ENCODE measurements at places on chromosomes 3 and 15.

DNA sequence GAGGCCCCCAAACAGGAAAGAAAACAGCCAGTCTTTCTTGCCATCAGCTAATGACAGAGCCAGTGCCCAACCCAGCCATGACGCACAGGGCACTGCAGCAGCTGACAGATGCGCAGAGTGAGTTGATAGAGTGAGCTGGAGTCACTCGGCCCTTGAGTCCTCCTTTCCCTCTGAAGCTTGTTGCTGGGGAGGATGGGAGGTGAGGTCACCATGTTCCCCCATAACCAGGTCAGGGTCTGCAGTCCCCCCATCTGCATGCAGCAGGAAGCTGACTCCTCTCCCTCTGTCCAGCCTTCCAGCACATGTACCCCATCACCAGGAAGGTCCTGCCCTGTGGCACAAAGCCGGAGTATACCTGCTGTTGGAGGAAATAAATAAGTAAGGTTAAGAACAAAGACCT, 174.6 kb downstream of the ABHD5 start:
- DNase-seq = no peak

DNA sequence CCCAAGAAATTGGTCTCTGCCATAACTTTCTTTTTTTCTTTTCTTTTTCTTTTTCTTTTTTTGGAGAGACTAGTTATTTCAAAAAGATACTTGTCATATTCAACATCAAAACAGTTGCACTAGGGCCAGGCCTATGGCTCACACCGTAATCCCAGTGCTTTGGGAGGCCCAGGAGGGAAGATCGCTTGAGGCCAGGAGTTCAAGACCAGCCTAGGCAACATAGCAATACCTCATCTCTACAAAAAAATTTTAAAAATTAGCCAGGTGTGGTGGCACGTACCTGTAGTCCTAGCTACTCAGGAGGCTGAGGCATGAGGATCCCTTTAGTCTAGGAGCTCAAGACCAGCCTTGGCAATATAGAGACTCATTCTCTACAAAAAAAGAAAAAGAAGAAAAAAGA, 49.0 kb upstream of the GNB5 start:
- DNase-seq = no peak

- no peak for DNase-seq
Observed at GRCh38 chr3:120604784-120605183, 8.6 kb downstream of the NDUFB4 start.

GRCh38 chr3:179658606-179659005, 5.8 kb downstream of the USP13 start:
- no peak for DNase-seq

- DNase-seq = no peak
Observed at GRCh38 chr15:70477750-70478250, 285.6 kb downstream of the UACA start.

DNA sequence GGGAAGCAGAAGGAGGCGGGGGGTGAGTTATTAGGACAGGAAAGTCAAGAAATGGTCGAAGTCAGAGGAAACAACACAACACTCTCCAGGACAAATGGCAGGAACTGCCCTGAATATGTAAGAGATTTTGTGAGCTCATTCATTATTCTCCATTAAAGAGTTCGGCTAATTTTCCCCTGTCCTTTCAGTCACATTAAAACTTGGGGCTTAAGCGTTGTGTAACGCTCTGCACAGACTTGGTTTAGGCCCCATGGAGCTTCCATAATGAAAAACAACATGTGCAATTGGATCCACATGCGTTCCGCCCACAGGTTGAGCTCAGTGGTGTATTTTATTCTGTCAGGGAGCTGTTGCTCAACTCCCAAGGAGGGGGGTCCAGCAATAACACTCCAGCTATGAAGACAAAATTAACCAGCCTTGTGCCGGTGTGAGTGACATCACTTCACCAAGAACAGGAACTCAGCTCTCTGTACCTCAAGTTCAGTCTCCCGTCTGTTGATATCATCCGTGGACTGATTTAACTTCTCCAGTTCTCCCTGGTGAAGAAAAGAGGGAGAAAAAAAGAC, 2.3 kb downstream of the SH3BP5 start:
- no peak for DNase-seq

- DNase-seq = no peak
Observed at GRCh38 chr15:73330206-73331051, 38.3 kb downstream of the HCN4 start.

- DNase-seq = no peak
Observed at GRCh38 chr3:131386429-131387165, 5.0 kb downstream of the NUDT16 start.

All from GM13976 (cell line).